ENCODE measurements at places on chromosomes 5 and 9.

GRCh38 chr5:160088805-160089204, 30.4 kb downstream of the PWWP2A start:
- no peak for DNase-seq

- no peak for DNase-seq
Measured at GRCh38 chr5:4758550-4758949, 381.6 kb upstream of the ADAMTS16 start.

- DNase-seq, result no peak
Measured at GRCh38 chr5:105680858-105681475, 1989.8 kb downstream of the EFNA5 start.

GRCh38 chr5:175567954-175568353, 89.6 kb downstream of the SFXN1 start:
- no peak for DNase-seq

DNA sequence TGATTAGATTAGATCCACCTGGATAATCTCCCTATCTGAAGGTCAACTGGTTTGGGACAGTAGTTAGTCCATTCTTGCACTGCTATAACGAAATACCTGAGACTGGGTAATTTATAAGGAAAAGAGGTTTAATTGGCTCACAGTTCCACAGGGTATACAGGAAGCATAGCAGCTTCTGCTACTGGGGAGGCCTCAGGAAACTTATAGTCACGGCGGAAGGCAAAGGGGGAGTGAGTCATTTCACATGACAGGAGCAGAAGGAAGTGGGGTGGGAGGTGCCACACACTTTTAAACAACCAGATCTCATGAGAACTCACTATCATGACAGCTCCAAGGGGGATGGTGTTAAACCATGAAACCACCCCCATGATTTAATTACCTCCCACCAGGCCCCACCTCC, 9.9 kb downstream of the C9orf40 start:
- no peak for DNase-seq

GRCh38 chr5:169390265-169390664, 89.3 kb upstream of the SLIT3 start:
- DNase-seq, result no peak

- no peak for DNase-seq
Measured at GRCh38 chr9:468766-469426, 254.2 kb downstream of the DOCK8 start.

GRCh38 chr5:115470921-115471320, 73.7 kb downstream of the FEM1C start:
- DNase-seq, result no peak

DNA sequence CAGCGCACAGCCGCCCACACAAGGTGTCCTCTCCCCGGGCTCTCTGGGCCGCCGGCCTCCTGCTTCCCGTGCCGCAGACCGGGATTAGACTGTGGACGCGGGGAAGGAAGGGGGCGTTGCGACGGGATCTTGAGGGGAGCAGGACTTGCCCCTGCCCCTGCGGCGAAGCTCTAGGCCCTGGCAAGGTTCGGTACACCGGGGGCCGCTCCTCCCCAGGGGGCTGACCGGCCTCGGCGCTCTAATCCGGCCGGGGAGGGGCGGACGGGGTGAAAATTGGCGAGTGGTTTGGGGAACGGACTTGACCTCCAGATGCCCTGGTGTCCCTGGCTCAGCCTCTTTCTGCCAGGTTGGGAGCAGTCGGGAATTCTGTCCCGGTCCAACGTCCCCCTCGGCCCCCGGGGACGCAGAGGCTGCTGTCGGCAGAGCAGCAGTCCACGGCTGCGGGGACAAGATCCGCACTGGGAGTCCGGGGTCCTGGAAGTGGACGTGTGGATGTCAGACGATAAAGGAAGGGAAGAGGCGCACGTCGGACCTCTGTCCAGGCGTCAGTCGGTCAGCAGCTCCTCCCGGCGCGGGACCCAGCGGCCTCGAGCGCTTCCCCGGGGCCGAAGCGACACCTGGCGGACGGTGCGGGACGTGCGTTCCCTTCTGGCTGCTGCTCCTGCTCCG, 1.9 kb upstream of the CNTFR start:
- peak; percentile 97 for DNase-seq

- DNase-seq, result no peak
Measured at GRCh38 chr9:100011062-100011681, 87.6 kb downstream of the ERP44 start.

DNA sequence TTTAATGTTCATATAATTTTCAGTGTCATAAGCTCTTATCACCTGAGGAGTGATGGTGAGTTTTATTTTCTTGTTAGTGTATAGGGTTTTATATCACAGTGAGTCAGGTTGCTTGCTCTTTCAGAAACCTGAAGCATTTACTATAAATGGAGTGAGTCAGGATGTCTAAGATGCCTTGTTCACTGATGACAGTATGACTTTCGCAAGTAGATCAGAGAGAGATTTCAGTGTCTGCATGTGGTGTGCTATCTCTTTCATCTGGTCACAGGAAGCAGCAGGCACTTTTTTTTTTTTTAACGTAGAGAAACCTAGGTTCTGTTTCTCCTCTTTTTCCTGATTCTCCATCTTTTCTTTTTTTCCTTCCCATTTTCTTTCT, 237.1 kb downstream of the DMRTA1 start:
- no peak for DNase-seq

DNA sequence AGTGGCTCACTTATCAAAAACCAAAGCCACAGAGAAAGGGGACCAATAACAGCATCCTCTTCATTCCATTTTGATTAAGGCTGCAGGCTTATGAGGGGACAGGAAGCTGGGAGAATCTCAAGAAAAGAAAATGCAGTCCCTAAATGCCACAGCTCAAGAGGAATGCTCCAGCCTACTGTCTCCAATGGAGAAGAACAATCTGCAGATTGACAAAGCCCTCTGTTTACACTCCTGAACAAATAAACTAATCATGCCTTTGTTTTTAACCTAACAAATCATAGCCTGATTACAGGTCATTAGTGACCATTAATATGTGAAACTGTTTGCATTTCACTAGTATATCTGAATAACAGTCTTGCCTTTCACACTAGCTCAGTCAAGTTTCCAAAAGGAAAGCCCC, 26.5 kb downstream of the PPP2R2B start:
- no peak for DNase-seq

GRCh38 chr5:139910036-139910435, 114.4 kb downstream of the PSD2 start:
- peak; percentile 28 for DNase-seq

DNA sequence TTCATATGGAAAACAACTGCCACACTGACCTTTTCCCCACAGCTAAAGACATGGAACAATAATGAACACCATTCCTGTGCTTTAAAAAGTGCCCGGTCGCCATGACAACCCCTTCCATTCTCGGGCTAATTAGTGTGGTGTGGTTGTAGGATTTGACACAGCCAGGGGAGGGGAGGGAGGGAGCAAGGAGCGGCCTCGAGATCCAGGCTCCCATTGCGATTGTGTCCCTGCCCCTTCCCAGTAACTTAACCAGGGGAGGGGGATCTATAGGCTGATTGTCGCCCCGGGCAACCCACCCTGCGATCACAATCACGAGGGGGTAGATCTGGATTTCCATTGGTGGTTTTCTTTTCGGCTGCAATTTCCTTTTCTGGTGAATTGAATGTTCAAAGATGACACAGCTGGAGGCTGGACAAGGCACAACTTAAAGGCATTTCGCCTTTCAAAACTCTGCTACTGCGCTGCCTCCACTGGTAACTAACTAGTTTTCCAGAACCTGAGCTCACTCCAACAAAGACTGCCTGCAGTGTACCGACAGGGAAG, 96.7 kb upstream of the RETREG1 start:
- DNase-seq, result no peak

GRCh38 chr9:109483744-109484429, 14.2 kb downstream of the PTPN3 start:
- DNase-seq, result no peak

GRCh38 chr5:55232271-55232984, 980 bp downstream of the CCNO start:
- DNase-seq, result no peak

DNA sequence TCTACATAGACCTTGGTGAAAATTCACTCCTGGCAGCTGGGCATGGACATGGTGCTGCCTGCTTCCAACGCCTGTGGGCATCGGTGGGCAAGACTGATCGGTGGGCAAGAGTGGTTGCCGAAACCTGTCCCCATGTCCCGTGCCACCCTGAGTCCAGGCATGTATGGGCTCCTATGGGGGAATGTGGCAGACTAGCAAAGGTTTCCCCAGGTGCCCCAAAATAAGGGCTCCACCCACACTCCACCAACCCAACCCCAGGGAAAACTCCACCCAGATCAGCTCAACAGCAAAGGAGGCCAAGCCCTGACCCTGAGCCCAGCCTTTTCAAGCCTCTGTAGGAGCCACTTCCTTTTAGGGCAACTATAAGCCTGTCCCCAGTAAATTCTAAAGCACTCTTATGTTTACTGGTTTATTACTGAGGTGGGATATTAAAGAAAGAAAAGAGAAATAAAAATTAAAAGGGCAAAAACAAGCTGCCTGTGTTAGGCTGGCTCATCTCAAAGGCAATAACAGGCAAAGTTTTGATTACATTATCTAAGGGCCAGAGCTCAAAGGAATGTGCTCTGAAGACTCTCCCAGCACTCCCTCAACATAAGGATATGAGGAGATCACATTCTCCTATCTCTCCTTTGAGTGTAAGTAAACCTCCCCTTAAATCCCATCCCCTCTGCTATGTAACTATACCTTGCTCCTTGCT, 8.9 kb upstream of the SPATA31E1 start:
- no peak for DNase-seq

- DNase-seq, result no peak
Measured at GRCh38 chr9:112629671-112630485, 88.0 kb downstream of the INIP start.

- DNase-seq, result no peak
Measured at GRCh38 chr5:179137016-179137642, 77.0 kb downstream of the ZNF354C start.

- peak; percentile 65 for DNase-seq
Measured at GRCh38 chr5:10524376-10525123, 39.3 kb upstream of the ANKRD33B start.

- no peak for DNase-seq
Measured at GRCh38 chr5:38621331-38621730, 64.9 kb upstream of the LIFR start.

GRCh38 chr5:116225281-116225922, 140.6 kb downstream of the COMMD10 start:
- DNase-seq, result no peak

DNA sequence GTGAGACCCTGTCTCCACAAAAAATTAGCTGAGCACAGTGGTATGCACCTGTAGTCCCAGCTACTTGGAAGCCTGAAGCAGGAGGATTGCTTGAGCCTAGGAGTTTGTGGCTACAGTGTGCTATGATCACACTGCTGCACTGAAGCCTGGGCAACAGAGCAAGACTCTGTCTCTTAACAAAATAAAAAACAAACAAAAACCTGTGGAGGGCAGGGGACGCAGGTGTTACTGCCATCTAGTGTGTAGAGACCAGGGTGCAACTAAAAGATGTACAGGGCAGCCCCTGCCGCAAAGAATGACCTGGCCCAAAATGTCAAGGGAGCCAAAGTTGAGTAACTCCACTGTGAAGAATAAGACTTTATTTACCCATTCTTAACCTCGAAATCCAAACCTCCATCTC, 27.1 kb downstream of the ASPN start:
- no peak for DNase-seq

- DNase-seq, result no peak
Measured at GRCh38 chr5:83919071-83920041, 198.7 kb upstream of the HAPLN1 start.

DNA sequence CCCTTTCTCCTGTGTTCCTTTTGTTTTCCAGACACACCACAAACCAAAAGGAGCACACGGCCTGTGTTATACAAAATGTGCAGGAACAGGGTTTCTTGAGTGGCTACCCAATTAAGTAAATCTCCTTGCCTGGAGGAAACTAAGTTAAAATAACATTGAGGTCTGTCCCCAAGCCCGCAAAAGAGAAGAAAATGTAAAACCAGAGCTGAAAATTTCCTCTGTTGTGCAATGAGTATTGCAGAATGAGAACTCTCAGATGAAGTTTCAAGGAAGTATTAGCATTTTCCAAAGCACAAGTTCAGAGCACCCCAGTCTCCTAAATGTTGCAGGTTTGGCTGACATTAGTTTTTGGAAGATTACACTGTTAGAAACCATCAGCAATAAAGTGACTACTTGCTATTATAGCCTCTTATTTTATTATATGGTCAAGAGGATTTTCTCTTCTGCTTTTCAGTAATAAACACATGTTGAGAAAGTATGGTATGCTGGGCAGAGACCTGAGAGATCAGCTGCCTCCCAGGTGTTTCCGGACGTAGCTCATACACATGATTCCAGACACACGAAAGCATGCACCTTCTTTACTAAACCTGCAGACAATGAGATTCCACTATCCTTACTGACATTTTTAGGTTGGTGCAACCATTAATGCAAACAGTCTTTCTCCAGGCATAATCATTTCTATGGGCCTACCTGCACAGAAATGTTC, 161.3 kb downstream of the SNCAIP start:
- DNase-seq, result no peak

- no peak for DNase-seq
Measured at GRCh38 chr5:53067641-53068040, 41.9 kb downstream of the MOCS2 start.

DNA sequence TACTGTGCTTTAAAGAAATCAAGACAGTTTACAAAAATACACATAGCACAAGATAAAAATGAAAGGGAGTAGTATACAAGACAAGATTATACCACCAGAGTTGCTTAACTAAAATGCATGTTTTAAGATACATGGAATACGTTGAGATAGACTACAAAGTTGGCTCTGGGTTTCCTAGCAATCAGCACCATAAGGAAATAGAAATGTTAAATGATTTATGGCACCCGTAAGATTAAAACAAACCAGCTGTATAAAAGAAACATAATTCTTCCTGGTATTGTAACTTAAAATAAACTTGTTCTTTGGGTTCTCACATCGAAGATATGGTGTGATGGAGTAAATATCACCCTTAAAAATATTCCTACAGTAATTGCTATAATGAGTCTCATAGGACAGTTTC, 9.9 kb upstream of the CSNK1G3 start:
- DNase-seq, result no peak

- no peak for DNase-seq
Measured at GRCh38 chr5:91464886-91465646, 81.9 kb upstream of the ARRDC3 start.

GRCh38 chr9:137195525-137196220, 4.9 kb downstream of the TPRN start:
- no peak for DNase-seq

GRCh38 chr9:117305454-117305853, 109.4 kb downstream of the ASTN2 start:
- no peak for DNase-seq

DNA sequence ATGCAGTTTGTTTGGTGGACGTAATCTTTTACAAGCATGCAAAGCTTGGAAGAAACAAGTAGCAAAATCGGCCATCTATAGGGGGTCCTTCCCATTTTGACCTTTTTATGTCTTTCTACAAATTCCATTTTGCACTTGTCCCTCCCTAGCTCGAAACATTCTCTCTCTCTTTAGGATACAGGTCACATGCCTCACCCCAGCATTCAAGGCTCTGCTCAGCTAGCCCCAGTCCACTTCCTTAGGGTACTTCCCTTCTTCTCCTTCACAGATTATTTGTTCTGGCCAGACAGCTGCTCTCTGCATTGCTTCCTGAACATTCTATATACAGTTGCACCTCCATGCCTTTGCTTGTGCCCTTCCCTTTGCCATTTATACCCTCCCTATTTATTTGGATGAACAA, 31.7 kb upstream of the TRIM14 start:
- no peak for DNase-seq
